Naive thymus-derived CD4-positive, alpha-beta T cell (primary cell): ENCODE measurements at places on chromosomes 7 and 10. TPM values are rescaled to one million over a fixed set of nuclear protein-coding genes. Genes with fewer than 3 reads are reported as not detected.

Gene DKK1
- not detected for total RNA-seq

Gene ERVW-1
- total RNA-seq, result 0.24 TPM

Gene CYP2C19
- total RNA-seq, result not detected

DNA sequence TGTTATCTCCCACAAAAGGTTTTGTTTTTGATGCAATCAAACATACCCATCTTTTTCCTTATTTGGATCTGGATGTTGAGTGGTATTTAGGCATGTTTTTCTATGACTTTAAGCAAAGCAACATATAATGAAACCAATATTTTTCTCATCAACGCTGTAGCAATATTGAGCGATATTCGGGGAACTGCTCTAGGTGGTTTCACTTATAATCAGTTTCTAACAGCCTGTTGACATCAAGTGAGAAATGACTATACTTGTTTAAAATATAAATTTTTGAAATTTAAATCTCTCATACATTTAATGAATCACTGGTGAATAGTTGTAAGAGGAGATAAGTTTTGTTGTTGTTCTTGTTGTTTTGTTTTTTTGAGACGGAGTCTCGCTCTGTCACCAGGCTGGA lies 52.8 kb upstream of the CCAR1 start:
- no peak for DNase-seq
- H3K27ac ChIP-seq, result no peak overlapping the region
- H3K4me1 ChIP-seq, result no peaks in the 10 kb centered on the region
- no peaks in the 10 kb centered on the region for H3K36me3 ChIP-seq
- no peaks in the 10 kb centered on the region for H3K27me3 ChIP-seq
- H3K4me3 ChIP-seq, result no peak overlapping the region

- no peak overlapping the region for H3K27ac ChIP-seq
- H3K4me3 ChIP-seq, result no peak overlapping the region
- DNase-seq, result no peak
- peaks cover under 1% of the 10 kb centered on the region for H3K4me1 ChIP-seq
- H3K27me3 ChIP-seq, result no peaks in the 10 kb centered on the region
- no peaks in the 10 kb centered on the region for H3K36me3 ChIP-seq
Observed at GRCh38 chr7:33196221-33196620, 66.9 kb downstream of the BBS9 start.

GRCh38 chr10:17061418-17061817 lies 68.2 kb downstream of the CUBN start:
- no peak overlapping the region for H3K4me3 ChIP-seq
- H3K4me1 ChIP-seq, result no peaks in the 10 kb centered on the region
- H3K27me3 ChIP-seq, result no peaks in the 10 kb centered on the region
- no peak overlapping the region for H3K27ac ChIP-seq

DNA sequence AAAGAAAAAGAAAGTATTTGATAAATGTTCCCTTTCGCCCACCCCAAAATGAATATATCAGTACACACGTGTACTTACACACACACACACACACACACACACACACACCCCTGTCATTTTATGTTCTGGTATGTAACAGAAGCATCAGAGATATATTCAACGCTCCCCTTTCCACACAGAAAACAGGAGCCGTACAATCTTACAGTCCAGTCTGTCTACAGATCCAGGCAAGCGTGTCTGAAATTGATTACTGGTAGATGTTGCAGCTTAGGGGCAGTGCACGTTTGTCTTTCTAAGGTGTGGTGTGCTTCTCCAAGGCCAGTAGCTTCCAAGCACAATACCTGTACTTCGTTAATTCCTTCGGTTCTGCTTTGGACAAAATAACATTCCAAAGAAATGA lies 143.7 kb upstream of the RNF32 start:
- H3K4me3 ChIP-seq, result no peak overlapping the region
- H3K36me3 ChIP-seq, result no peaks in the 10 kb centered on the region
- no peaks in the 10 kb centered on the region for H3K27me3 ChIP-seq
- no peaks in the 10 kb centered on the region for H3K4me1 ChIP-seq
- no peak overlapping the region for H3K27ac ChIP-seq

DNA sequence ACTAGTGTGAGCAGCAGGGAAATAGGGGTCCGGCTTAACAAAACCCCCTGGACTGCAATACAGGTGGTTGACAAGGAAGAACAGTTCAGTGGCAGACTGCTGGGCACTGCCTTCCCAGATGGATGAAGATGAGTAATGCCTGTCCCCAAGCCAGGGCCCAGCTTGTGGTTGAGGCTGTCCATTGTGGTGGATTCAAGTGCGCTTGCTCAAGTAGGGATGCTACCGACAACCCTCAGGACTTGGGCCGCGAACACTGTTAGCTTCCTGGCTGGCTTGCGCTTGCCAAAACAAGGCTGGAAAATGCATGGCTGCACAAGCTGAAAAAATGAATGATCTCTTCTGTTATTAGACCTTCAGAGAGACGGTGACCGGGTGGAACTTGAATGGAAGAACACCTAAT lies 116.1 kb upstream of the ACBD5 start:
- H3K36me3 ChIP-seq, result no peaks in the 10 kb centered on the region
- H3K27ac ChIP-seq, result no peak overlapping the region
- no peak overlapping the region for H3K4me3 ChIP-seq
- H3K4me1 ChIP-seq, result no peaks in the 10 kb centered on the region
